ENCODE measurements at places on chromosomes 6 and 20.
A peak's percentile ranks its signal among the peaks of the same experiment; 100 is the strongest.

DNA sequence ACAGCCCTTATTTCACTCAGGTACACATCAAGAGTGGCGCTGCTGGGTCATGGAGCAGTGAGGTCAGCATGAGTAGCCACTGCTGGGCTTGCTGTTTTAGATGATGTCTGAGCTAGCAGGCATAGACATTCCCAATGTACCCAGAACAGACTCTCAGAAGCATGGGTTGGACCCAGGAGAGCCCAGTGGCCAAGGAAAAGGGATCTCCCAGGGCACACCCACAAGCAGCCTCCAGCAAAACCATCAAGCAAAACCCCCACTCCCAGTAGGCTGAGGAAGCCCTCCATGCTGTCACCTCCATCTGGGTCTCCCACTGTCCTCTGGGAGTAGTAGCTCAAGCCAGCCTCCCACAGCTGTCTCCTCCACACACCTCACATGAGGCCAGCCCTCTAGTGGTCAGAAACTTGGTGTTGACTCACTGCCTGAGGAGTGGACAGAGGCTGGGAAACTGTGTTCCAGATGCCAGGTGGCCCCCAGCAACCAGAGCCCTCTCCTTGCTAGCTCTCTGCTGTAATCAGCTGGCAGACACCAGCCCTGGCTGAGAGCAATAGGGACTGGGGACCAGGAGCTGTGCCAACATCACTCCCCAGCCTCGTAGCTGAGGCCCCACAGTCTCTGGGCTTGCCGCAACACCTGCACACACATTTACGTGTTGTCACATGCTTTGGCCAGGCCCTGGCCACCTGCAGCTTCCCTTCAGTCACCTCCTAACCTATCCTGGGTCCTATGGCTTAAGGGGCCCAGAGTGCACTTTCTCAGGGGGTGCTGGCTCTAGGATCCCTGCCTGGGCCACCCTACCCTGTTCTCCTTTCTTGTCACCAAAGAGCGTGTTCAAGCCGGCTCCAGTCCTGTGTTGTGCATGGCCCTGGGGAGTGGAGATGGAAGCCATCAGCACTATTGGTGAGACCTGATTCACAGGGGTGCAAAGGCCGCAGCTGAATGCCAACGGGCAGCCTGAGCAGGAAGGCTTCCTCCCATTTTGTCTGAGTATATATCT, 1.9 kb upstream of the AP5S1 start:
- no peak for DNase-seq

DNA sequence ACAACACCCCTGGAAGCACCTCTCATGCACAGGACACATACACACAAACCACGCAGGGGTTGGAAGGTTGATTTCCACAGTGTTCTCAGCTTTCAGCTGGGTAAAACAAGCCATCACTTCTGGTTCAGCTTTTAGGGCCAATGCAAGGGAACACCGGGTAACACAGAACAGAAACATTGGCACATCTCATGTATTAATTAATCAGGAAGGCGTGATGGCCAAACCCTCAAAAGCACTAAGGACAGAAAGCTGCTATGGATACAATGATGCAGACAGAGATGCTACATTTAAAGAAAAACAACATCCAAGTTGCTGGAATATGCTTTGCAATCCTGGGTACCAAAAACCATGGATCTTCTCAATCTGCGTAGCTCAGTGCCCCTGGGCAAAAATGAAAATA, 104.3 kb upstream of the BEND6 start:
- no peak for DNase-seq

- DNase-seq, result no peak
Observed at GRCh38 chr6:134020543-134020942, 31.9 kb downstream of the SLC2A12 start.

GRCh38 chr20:15317546-15318232, 980.3 kb upstream of the FLRT3 start:
- no peak for DNase-seq

GRCh38 chr6:80126657-80127345, 20.3 kb downstream of the BCKDHB start:
- no peak for DNase-seq

DNA sequence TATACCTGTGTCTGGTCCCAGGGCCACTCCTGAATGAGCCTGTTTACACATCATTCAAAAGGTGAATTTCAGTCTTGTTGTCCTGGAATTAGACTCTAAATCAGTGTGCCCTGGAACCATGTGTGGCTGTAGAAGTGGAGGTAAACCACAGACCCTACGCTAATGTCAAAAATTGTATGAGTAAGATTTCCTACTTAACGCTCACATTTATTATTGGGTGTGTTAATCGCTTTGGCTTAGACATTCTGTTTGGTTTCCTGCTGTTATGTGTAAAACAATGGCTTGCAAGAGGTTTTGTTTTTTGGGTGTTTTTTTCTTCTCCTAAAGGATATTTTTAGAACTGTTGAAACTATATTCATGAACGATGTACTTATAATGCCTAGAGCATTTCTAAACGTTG, 19.3 kb downstream of the PLCB1 start:
- no peak for DNase-seq

GRCh38 chr6:99185525-99185924, 163.9 kb downstream of the FAXC start:
- DNase-seq, result no peak

DNA sequence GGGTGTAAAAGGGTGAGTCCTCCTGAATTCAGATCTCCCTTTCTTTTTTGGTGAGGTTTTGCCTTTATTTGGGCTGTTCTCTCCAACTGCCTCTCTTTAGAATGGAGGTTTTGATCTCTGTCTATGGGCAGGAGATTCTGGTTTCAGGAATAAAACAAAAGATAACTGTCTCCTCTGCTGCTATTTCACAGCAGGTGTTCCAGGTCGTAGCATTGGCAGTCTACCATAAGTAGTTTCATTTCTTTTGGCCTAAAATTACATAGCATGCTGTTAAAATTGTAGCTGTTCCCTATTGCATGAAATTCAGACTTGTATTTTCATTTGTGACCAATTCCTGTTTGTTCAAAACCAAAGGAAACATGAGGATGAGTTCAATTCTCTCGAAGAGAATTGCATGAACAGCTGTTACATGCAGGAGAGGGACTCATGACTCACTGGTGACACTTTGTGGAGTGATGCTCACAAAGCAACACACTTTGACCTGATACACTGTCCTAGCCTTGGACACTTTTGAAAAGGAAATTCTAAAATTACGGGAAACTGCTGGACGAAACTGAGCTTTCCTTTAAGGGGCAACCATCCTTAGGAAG, 76.8 kb upstream of the SIRPG start:
- no peak for DNase-seq

- no peak for DNase-seq
Observed at GRCh38 chr6:167476844-167477595, 152.1 kb downstream of the TTLL2 start.

DNA sequence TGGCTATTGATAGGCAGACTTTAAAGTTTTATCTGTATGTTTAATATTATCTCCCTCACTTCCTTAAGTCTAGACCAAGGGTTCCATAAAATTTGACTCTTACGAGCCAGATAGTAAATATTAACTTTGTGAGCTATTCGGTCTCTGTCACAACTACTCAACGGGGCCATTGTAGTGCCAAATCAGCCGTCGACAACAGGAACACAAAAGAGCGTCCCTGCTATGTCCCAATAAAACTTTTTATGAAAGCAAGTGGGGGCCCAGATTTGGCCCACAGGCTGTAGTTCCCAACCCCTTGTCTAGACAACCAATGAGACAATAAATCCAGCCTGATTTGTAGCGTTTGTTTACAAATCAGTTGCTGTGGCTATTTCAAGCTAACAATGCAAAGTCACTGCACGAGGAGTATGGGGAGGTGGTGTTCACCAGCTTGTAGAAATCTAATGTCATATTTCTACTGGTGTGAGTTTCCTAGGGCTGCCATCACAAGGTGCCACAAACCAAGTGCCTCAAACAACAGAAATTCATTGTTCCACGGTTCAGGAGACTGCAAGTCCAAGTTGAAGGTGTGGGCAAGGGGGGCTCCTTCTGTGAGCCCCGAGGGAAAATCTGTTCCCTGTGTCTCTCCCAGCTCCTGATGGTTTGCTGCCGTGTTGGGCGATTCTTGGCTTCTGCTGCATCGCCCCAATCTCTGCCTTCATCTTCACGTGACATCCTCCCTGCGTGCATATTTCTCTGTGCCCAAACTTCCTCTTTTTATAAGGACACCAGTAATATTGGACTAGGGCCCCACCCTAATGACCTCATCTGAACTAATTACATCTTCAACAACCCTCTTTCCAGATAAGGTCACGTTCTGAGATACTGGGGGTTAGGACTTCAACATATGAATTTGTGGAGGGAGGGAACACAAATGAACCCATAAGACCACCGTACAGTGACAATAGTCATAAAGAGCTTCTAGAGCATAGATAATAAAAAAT, 356.0 kb upstream of the JARID2 start:
- no peak for DNase-seq

DNA sequence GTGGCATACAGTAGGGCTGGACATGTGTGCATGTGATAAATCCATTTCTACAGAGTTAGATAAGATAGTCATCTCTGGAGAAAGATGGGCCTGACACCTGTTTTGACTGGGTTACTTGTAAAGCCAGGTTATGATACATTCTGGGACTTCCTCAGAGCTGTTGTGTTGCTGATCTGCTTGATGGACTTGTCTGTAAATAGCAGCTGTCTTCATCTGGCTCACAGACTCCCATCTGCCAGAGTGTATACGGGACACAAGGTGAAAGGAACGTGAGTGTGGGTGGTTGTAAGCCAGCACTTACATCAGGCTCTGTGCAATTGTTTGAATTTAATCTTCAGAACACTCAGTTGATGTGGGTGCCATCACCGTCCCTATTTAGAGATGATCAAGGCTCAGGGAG, 49.8 kb downstream of the ZDHHC14 start:
- no peak for DNase-seq

- DNase-seq, result no peak
Observed at GRCh38 chr20:33296206-33296605, 13.2 kb downstream of the BPIFB1 start.

- DNase-seq, result no peak
Observed at GRCh38 chr6:15352845-15353244, 107.0 kb downstream of the JARID2 start.

GRCh38 chr6:28235912-28236452, 10.9 kb downstream of the ZSCAN9 start:
- no peak for DNase-seq

GRCh38 chr20:62628691-62629090, 13.6 kb upstream of the SLCO4A1 start:
- DNase-seq, result no peak

GRCh38 chr20:33811776-33812151, 616 bp downstream of the CHMP4B start:
- DNase-seq, result no peak

- no peak for DNase-seq
Observed at GRCh38 chr6:127516662-127517273, 2.4 kb downstream of the MTCL3 start.

DNA sequence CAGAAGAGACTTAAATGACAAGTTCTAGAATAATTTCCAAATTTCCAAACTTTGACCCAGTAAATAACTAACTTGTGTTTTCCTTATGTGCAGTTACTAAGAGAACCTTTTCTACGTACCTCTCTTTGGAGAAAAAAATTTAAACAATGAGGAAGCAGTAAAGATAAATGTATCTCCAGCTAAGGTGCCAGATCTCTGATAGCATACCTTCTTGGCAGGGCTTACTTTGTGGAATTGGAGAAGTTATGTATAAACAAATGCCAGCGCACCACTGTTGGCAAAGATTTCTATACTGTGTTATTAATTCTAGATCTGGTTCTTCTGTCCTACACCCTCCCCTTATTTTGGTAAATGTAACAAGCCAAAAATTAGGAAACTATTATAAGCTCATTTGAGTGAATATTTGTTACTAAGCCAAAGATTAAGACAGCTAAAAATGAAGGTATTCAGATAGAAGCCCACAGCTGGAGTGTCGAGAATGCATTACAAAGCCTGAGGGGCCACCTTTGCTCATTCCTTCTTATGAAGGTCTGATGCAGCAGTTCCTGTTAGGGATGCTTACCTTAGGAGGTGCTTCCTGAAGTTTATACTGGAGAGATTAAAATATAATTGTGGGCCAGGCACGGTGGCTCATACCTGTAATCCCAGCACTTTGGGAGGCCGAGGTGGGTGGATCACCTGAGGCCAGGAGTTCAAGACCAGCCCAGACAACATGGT, 373.1 kb upstream of the SOX4 start:
- no peak for DNase-seq

DNA sequence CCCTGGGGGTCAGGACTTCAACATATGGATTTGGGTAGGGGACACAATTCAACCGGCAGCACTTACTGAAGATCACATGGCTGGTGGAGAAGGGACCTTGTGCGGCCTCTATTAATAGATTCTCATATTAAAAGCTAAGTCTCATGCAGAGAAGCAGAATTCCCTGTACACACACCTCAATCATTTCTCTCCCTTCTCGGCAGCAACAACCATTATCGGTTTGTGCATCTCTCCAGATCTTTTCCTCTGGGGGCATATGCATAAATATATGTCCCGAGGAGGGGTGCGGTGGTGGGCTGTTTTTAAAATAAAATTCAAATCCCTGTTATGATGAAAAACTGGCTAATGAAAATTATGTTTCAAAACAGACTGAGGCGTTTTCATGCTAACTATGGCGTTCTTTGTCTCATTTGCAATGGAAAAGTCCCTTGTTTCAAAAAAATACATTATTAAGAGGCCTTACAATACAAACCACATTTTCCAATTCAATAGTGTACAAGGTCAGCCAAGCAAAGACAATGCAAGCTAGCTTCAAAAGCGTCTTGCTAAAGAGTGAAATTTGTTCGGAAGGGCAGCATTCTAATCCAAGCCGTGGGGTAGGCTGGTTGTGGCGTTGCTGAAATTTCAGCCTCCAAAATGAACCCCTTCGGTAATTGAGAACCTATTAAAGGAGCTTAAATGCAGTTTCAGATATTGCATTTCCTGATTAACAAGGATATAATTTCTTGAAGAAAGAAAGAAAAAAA, 17.3 kb downstream of the APCDD1L start:
- DNase-seq, result no peak

DNA sequence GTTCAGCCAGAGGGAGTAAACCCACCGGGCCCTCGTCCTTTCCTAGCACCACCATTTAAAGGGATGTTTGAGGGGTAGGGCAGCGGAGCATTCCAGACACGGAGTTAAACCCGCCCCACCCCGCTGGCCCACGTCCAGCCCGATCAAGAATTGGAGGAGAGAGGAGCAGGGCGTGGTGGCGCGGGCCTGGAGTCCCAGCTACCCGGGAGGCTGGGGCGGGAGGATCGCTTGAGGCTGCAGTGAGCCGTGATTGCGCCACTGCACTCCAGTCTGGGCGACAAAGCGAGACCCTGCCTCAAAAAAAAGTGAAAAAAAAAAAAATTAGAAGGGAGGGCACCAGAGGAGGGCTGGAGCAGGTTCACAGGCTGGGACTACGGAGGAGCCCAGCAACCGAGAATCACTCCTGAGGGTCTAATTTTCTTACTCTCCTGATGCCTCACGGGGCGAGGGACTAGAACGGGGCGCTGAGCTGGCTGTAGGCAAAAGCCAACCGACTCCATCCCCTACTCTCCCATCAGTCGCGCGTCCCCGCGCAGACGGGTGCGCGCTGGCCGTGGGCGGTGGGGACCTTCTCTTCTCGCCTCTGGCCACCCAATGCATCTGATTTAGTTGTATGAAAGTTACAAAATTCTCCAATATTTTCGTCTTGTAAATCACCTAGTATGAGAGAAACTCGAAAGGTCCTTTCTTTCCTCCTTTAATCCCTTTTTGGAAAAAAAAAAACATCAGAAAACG, 6.1 kb upstream of the HSPA1B start:
- DNase-seq, result peak; percentile 32
